Non-pigmented ciliary epithelial cell (primary cell): ENCODE measurements at places on chromosomes 4 and X.

DNA sequence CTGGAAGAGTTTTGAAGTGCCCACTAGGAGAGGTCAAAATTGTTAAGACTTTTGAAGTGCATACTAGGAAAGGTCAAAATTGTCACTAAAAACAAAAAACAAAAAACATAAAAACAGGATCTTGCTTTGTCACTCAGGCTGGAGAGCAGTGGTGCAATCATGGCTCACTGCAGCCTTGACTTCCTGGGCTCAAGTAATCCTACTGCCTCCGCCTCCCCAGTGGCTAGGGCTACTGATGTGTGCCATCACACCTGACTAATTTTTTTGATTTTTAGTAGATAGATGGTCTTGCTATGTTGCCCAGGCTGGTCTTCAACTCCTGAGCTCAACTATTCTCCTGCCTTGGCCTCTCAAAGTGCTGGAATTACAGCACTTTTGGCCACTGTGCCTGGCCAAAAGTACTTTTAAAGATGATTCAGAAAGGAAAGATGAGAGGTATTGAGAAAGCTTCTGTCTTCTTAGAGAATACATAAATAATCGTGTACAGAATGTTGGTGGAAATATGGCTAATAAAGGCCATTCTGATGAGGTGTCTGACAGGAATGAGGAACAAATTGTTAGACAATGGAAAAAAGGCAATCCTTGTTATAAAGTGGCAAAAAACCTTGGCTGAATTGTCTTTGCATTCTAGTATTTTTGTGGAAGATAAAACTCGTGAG lies 43.3 kb upstream of the STX18 start:
- peak; percentile 56 for DNase-seq

GRCh38 chr4:180682776-180683175 lies 1560.4 kb upstream of the TENM3 start:
- DNase-seq, result no peak

DNA sequence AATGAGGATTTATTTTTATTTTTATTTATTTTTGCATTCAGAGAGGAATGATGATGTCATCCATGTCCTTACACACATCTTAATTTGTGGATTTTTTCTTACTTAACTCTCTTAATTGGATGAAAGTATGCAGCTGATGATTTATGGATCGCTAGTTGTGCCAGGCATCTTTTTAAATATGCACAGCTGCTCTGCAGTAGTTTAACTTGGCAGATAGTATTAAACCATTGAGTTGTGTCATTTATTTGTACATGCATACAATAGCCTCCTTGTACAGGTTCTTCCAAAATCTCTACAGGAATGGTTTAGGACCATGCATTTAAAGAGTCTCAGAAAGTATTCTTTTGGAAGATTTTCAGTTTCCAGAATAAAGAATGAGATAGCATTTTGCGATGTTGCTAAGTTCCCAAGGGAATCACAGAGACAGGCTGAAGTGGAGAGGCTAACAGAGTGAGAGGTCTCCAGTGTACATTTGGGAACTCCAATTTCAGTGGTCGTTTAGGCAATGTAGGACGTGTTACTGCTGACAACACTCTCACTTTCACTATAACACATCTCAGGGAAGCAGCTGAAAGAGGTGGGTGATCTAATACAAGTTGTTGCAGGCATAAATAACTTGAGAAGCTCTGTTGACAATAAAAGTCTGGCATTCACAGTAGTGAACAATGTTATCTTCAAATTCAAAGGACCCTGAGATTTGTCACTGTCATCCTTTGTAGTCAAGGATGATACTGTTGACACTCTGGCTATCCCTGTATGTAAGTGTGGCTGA lies 49.9 kb upstream of the SCRG1 start:
- DNase-seq, result no peak

DNA sequence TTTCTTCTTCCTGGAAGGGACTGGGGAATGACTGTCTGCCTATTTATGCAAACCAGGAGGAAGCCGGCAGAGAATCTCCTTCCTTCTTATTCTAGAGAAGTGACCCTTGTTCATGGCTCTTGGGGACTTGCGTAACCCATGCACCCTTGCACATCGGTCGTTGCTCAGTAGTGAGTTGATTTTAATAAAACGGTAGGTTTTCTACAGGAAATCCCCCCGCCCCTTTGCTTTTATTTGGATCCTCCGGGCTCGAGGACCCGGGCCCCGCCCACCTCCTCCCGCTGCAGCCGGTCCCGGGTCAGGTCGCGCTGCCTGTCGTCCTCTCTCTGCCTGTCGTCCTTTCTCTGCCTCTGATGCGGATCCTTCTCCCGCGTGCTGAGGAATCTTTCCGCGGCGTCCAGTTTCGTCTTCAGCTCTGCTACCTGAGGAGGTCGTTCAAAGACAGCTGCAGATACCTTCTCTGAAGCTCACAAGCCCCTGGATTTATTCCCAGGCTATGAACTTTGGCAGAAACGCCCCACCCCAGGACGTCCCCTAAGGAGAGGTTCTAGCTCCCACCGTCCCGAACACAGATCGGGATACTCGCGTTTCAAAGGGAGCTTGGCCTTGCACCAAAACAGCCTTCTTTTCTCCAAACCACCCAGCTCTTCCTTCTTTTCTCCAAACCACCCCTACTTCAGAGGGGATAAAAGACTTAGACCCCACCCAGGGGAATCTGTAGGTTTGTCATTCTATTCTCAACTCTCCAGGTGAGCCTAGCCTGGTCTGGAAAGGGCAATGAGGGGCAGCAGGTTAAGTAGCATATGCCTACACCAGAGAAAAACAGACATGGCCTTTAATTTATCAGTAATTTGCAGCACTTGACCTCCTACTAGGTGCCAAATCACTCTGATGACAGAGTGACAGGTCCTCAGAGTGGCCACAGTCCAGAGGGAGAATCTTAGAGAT lies 7.0 kb downstream of the TNIP3 start:
- no peak for DNase-seq

DNA sequence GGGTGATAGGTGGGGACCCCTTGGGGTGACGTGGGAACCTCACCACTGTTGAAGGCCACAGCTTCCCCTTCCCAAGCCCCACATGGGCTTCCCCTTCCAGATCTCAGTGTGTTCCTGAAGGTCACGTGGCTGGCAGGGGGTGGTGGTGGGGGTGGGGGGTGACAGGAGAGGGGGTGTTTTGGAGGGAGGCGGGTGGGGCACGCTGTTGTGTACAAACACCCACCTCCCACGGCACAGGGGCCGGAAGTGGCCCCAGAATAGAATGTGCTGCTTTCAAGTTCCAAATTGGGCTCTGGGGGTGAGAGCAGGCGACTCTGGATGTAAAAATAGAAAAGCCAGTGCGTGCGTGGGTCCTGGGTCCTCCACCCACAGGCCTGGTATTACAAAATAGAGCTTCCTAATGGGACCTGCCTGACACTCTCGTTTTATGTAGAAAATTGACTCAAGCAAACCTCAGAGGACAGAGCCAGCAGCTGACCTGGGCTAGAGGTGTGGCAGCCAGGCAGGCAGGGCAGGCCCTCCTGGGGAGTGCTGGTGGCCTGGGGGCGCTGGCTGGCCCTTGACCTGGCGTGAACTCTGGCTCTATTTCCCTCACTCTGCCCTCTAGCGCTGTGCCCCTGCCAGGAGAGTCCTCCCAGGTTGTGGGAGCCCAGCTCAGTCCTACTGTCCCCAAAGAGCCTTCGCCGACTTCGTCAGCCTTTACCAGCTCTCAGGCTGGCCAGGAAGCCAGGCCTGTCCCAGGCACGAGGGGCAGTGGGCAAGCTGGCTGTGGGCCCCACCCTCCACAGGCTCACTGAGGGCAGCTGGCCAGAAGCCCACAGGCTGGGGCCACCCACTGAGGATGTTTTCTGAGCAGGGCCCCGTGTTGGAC lies 5.4 kb upstream of the SH3BP2 start:
- DNase-seq, result no peak

DNA sequence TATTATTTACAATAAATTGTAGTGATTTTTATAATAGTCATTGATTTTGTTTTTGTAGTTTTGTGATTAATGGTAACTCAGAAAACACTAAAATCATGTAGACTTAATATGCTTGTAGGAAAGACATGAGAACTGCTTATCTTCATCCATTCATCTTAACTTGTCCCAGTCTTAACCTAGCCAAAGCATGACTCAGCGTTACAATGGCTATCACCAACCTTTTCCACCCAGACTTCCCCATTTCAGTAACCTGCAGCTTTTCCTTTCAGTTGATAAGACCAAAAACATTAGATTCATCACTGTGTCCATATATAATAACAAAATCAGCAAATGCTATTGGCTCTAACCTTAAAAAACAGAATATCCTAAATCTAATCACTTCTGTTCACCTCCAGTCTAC lies 106.2 kb upstream of the KLF8 start:
- no peak for DNase-seq

DNA sequence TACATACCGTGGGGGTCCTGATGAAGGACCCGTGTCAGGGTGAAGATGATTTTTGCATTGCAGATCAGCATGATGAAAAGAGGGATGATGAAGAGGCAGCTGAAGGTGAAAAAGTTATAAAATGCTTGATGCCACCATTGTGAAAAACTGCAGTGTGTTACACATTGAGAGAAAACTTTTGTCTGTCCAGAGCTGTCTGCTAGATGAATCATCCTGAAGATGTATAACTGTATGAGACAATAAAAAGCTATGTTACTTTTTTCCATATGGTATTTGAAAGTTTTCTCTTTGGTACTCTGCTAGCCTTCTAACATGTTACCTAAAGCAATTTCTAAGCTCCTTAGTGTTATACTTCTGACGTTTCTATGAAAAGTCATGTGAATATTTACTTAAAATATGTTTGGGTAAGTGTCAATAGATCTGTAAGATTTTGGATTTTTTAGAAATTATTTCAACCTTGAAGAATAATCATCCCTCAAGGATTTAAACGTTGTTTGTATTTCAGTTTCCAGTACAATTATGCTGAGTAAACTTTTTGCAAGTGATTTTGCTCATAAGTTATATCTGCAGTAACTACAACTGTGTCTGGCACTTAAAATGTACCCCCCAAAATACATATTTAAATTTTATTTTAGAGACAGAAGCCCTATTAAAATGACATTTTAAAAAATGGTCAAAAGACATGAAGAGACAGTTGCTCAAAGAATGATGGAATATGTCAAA lies 9.5 kb downstream of the GNRHR start:
- DNase-seq, result no peak

DNA sequence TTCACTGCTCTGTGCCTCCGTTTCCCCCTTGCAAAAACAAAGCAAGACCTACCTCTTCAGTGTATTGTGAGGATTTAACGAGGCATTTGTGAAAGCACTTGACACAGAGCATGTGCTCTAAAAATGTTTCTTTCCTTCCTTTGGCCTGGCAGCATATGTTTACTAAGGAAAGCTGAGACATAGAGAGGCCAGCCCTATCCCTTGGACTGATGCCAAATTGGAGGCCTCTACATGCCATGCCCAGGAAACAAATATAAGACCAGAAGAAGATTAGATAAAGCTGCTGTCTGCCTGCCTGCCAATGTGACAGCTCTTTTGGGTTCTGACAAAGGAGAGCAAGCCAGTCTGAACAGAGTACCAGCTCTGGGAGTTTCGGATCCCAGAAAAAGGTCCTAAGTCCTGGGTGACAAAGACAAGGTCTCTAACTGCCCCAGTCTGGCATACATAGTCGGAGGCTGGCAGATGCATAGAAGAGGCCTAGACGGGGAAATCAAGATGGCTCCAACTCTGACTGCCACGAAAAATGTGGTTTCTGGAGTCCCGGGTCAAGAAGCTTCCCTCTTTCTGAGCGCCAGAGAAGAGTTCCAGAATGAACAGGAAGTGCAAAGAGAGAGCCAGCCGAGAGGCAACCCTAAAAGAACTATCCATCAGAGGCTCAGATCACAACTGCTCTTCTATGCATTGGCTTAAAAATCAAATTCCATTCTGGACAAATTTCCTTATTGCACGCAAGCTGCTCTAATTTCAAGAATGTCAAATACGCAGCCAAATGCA lies 25.8 kb downstream of the OTUD6A start:
- no peak for DNase-seq

DNA sequence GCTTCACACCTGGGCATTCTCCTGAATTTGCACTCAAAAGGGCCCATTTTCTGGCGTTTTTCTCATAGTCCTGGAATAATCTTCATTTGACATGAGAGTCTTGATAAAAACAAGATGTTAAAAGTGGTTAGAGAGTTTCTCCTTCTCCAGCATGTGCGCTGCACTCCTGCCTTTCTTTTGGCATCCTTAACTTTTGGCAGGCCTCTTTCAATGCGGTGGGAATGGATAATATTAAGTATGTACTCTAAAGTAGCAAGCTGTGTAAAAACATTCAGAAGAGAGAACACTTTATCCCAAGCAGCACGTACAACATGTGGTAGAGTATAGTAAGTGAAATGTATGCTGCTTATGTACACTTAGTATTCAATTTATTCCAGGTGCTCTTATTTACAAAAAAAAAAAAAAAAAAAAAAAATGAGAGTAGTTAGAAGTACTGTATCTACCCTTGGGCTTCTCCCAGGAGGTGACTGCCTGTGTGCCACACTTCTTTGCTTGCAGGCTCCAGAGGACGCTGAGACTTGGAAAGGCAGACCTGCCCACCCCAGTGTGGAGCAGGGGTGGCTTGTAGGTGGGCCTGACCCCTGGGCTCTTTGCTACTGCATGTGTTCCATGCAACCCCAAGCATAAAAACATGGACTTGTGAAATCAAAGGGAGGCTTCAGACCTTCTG lies 3.9 kb downstream of the FGF2 start:
- DNase-seq, result no peak

- no peak for DNase-seq
Measured at GRCh38 chr4:99414401-99414800, 20.7 kb downstream of the ADH7 start.

DNA sequence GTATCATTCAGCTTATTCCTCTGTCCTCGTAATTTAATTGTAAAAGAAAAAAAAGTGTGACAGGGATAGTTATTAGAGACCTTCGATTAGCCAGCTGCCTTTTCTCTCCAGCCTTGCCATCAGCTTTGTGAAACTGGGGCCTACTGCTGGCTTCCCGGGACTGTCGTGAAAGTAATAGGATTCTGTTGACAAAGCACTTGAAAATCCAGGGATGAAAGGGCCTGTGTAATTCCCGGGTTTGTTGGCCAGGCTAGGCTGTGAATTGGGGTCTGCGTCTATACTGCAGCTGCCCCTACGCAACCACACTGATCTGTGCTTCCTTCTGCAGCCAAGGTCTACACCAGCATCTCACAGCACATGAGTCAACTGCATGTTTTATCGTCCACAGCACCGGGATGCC lies 120.4 kb upstream of the SCML1 start:
- no peak for DNase-seq

DNA sequence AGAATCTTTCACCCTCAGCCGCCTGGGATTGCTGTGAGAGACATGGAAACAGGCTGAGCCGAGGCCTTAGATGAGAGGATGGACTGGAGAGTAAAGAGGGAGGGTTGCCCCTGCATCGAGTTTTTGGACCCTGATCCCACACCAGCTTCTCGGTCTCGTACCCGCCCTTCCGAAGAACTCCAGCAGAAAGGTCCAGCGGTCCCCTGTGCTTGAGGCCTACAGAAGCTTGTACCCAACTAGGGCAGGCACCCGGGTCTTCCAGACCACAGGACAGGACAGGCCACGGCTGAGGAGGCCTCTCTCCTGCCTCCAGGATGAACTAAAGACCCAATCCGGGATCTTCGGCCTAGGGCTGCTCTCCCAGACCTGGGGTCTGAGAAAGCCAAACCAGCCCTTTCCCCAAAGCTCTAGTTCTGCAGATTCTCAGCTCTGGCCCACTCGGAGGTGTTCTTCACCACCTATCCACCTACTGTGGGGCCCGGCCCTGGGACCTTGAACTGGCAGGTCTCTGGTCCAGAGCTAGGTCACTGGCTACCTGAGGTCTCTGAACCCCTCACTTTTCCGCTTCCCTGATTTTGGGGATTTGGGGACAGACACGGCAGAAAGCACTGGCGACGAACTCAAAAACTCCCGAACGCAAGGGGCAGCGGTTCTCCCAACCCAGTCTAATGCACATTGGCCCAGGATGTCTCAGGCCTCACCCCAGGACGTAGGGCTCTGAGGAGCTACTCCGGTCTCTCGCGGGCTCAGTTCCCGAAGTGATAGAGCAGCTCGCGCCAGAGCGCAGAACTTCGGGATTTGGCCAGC lies 1.1 kb downstream of the NKX3-2 start:
- DNase-seq, result no peak
